ENCODE measurements at places on chromosomes 2 and 18.

- DNase-seq, result no peak
These were observed 91.0 kb downstream of the TMEM185B start for GRCh38 chr2:120132190-120132589.

DNA sequence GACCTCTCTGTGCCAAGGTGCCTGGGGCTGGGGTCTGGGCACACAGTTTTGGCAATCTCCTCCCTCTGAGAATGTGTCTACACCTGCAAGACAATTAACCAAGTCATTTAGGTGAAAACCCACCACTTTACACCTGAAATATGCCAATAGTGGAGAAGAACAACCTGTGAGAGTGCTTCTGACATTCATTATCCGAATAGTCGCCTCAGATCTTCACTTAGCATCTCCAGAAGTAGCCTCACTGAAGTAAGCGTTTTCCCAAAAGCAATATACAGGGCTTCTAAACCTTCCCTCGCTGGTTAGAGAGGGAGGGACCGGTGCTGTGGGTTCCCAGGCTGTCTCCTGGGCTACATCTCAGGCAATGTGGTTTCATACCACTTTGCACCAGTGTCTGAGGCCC, 173.5 kb downstream of the DDX1 start:
- no peak for DNase-seq

DNA sequence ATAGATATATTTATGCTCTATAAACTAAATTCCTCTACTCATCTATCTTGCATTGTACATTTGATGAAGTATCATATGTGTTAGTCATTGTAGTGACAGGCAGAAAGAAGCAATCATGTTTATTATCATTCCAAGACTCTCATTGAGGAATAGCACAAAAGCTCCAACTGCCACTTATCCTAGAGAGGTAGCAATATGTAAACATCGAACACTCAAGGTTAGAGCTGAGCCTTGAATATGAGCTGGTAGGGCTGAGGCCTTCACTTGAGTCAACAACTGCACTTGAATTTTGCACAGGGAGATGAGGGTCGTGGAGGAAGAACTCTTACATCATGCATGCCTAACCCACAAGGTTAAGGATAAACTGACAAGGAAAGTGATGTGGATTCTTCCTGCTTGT, 900.9 kb downstream of the CPS1 start:
- no peak for DNase-seq

GRCh38 chr2:136139631-136140030, 21.7 kb upstream of the CXCR4 start:
- no peak for DNase-seq

- no peak for DNase-seq
These were observed 57.8 kb downstream of the ITGB1BP1 start for GRCh38 chr2:9365498-9366019.

- DNase-seq, result no peak
These were observed at the start of gene RNF152 for GRCh38 chr18:61892683-61893308. Gene RNF152, minus strand, starts transcription at chr18:61893007. Its CDS starts 76,544 bp downstream, at chr18:61816463.

- no peak for DNase-seq
These were observed 55.0 kb upstream of the APCDD1 start for GRCh38 chr18:10399465-10399864.

GRCh38 chr18:45103319-45104048, 422.8 kb downstream of the SETBP1 start:
- no peak for DNase-seq

DNA sequence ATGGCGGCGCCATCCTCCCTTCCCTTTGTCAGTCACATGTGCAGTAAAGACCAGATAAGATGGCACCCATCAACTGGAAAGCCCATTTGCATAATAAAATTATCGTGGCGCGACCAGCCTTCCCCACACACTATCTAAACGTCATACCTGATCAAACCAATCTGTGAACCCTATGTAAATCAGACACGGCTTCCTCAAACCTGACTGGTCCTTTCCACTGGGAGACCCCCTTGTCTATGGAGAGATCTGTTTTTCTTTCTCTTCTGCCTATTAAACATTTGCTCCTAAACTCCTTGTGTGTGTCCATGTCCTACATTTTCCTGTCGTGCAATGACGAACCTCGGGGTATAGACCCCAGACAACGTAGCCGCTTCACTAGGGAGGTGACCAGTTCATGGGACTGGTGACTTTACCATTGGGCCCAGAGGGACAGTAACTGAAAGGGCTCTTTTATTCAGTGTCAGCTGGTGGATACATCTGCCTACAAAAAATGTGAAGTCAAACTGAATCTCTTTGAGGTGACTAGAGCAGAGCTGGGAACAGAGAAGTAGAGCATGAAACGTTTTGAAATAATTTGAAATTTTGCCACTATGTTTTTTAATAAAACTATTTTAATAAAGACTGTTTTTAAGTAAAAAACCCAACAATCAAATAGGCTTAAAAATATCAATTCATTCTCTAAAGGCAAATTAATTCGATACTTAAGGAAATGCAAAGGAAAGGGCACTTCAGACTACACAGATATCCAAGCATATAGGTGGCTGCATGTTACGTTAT, 87.5 kb downstream of the SOCS6 start:
- no peak for DNase-seq

DNA sequence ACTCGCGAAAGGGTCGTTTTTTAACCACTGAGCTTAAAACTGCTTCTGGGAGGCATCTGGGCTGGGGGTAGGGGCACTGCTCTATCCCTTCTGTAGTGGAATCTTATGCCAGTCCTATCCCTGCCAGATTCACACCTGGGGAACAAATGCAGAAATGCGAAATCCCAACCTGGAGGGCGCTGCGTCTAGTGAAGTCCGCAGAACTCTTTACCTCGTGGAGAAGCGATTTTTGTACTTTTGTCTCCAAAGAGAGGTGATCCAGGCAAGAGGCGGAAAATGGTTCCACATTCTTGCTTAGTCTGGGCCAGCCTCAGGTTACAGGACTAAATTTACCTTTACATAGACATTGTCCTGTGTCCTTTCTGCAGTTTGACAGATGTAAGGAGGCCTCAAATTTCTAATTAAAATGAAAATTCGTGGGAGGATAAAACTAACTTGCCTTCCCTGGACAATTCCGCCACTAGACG, 10.4 kb downstream of the TBR1 start:
- DNase-seq, result no peak
